ENCODE measurements at places on chromosomes 5 and 9.
A peak's percentile ranks its signal among the peaks of the same experiment; 100 is the strongest.

DNA sequence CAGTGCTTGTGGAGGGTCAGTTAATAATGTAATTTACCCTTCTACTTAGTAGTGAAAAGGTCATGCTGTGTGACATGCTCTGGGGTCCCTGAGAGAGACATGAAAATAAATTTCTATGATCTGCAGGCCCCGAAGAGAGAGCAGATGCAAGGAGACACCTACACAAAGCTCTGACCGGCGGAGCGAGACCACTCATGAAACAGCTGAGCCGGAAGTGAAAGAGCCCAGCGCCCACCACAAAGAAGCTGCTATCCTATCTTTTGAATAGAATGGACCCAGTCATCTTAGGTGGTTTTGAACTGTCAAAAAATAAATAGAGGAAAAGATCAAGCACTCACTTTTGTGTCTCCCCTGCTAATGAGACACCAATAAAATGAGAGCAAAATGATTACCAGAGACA lies 190.0 kb downstream of the MED10 start:
- DNase-seq: peak; percentile 39

- DNase-seq: no peak
Measured at GRCh38 chr5:122253794-122254193, 58.2 kb upstream of the SNCAIP start.

DNA sequence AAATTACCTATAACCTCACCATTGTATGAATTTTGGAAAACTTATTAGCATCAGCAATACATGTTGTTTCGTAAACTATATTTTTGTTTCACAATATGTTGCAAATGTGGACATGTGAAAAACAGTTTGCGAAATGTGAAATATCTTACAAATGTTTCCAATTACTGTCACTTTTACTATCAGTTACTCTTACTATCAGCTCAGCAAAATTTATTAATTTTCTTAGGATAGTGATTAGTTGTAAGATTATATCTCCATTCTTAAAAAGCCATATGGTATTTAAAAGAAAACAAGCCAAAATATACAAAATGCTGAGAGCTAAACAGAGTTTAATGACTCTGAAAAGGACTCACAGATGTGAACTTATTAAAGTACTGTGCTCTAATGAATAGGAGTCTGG lies 111.9 kb upstream of the LPAR1 start:
- DNase-seq: no peak

GRCh38 chr9:117734082-117734481 lies 29.9 kb downstream of the TLR4 start:
- DNase-seq: no peak

- no peak for DNase-seq
Measured at GRCh38 chr9:123355761-123356431, at the start of gene CRB2. TSS of gene CRB2 (plus strand) at chr9:123356197. CDS start at chr9:123356261, 64 bp downstream.

GRCh38 chr9:37255187-37255586 lies 134.8 kb downstream of the ZCCHC7 start:
- DNase-seq: no peak
